Activated T-helper 1 cell treated with anti-CD3 and anti-CD28 coated beads, Interleukin-2, amount 50 U/mL, for 16 hours (primary cell): ENCODE measurements at places on chromosomes 11 and 22.

DNA sequence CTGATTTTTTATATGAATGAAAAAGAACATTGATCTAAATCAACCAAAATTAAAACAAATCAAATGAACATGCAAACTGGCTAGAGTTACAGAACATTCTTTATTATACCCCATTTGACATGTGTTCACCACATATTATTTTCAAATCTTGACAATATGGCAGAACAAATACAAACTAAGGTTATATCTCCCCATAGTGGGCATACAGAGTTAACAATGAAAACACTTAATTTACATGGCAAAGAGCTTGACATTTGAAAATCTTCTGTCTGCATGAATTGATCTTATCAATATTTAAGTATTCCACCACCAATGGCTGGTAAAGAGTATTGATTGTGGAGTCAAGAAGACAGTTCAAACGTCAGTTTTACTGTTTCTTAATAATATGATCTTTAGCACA, 197.9 kb upstream of the ANO3 start:
- no peak for DNase-seq

DNA sequence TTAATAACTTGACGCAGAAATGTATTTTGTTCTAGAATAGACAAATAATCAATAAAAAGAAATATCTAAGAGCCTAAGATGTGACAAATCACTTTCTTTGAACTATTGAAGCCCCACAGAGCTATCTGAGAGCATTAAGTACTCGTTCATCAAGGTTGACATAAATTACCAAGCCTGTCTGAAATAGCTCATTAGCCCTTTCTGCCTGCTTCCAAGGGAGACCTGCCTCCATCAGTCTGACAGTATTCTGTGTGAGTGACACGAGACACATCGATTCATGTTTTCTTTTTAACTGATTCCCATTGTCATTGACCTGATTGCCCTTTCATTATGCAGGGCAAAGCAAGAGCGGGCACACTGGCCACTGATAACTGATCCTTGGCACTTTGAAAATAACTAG, 347.5 kb downstream of the KCNA4 start:
- DNase-seq: no peak

DNA sequence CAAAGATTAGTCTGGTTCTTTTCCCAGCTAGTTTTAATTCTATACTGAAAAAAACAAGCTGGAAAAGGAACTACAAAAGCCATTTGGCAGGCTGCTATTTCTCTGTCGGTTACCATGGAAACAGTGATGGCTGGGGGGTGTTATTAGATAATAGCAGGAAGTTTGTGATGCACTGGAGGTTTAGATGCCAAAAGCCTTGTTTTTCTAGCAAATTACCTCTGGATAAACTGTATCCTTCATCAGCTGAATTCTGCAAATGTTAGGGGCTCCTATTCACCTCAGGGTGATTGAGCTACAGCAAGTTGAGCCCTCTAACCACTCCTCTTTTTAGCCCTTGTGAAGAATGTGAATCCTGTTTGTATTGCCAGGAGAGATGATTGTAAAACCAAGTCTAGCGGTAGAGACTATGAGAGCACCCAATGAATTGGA, 25.2 kb downstream of the ALKBH3 start:
- DNase-seq: no peak

DNA sequence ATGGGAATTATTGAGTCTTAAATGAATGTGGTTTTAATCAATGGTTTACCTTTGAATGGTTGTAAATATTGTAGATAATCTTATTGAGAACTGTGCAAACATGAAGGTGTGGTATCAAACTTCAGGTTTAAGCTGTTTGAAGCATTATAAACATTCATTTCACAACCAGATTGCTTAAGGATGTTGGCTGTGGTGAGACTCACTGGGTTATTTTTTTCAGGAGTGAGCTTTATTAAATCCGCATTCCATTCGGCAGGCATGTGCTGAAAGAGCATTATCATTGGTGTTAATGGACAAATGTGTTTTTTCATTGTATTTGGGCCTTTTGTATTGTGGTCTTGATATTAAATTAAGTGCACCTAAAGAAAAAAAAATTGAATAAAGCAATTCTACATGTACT, 9.7 kb downstream of the MMP3 start:
- no peak for DNase-seq

DNA sequence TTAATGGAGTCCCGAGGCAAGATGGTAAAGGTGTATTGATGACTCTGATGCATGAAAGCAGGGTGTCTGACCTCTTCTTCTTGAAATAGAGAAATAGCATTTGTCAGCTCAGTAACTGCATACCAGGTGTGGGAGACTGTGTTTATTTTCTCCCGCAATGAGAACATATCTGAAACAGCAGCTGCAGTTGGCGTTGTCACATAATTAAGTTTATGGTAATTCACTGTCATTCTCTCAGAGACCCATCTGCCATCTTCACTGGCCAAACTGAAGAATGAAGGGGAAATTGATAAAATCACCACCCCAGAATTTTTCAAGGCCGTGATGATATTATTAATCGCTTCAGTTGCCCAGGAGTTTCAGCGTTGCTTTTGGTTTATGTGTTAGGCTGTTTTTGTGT, 20.1 kb upstream of the MCHR1 start:
- no peak for DNase-seq

- no peak for DNase-seq
Observed at GRCh38 chr22:27686534-27686933, 115.0 kb downstream of the MN1 start.

DNA sequence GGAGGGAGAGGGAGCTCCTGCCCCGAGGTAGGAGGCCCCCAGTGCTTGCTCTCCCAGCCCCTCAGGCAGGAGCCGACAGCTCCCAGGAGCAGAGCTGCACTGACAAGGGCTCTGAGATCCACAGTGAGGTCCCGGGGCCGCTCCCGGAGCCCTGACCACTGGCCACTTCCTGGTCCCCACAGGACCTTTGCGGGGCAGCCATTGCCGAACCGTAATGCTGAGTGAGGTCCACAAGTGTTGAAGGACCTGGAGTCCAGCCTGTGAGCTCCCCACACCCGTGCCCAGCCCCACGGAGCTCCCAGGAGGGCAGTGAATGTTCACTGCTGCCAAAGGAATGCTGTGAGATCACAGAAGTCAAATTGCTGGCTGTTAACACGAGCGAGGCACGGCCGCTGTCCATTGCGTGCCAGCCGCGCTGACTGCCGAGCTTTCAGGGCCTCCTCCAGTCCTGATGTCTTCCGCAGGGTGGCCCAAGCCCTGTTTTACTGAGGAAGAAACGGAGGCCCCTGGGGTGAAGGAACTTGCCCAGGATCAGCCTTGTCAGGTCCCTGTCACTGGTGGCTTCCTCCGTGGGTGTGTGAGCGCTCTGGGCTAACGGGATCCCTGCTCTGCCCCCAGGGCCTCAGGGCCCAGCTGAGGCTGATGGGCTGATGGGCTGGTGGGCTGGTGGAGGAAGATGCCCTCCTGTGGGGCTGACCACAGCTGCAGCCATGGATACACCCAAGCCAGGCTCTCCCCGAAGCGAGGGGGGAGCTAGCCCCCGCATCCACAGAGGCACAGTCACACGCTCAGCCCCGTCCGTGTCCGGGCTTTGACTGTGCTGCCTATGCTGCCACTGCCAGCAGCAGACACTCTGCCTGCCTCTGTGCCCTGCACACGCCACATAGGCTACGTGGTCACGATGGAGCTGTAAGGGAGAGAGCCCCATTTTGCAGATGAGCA, 70.8 kb downstream of the WNT7B start:
- DNase-seq: no peak

DNA sequence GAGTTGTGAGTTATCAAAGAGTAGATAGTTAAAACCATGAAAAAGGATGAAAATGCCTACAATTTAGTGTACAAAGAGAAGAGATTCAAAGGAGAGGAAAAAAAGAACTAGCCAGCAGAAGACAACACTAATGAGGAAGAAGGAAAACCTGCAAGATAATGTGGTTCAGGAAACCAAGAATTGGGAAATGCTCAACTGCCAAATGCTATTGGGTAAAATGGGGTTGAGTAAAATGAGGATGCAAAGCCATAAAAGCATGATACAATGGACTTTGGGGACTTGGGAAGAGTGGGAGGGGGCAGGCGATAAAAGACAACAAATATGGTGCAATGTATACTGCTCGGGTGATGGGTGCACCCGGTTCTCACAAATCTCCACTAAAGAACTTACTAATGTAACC, 7.6 kb upstream of the OR52K2 start:
- DNase-seq: no peak

GRCh38 chr11:61152816-61153592, 8.2 kb downstream of the VPS37C start:
- no peak for DNase-seq

GRCh38 chr11:1509626-1510255, 23.2 kb upstream of the MOB2 start:
- DNase-seq: no peak

DNA sequence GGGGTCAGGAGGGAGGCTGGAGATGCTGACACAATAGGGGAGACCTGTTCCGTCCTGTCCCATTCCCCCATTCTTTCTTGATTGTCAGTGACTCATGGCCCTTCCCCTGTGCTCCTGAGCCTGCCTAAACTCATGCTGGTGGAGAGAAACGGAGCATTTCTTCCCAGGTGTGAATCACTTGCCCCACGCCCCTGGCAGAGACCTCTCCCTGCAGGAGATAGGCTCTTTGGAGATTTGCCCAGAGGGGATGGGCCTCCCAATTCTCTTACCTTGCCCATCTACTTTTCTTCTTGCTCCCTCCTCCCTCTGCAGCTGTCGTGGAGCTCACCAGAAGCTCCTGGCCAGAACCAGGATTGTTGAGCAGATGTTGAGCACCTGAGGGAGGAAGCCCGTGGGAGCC, 121.9 kb upstream of the OR9Q1 start:
- no peak for DNase-seq

DNA sequence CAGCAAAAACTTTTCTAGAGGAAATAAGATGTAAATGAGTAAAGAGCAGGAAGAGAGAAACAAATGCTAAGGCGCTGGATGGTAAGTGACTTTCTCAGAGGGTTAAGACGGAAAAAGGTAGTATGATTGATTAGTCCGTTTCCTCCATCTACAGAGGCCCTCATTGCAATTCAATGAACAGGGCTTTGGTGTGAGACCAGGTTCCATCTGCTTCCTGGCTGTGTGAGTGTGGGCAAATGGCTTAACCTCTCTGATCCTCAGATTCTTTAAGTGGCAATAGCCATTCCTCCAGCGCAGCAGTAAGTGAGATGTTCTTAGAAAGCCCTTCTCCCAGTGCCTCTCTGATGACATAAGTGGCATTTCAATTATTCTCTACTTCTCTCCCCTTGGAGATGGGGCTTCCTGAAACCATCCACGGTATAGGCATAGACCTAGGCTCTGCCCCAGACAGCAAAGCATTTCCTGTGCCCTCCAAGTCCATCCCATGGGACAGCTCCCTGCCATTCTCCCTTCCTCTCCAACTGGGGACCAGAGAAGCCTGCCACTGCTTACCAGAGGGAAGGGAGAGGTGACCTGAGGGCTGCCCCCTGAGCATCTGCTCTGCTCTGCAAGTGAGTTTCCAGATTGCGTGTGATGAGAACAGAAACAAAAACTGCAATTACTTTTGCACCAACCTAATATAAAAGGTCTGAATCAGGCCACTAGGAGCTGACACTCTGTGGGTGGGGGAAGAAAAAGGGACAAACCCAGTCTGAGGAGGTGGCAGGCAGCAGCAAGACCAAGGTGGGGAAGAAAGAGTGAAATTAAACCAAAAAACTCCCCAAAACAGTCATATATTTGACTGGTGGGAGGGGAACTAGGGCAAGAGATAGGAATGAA, 12.7 kb upstream of the CD44 start:
- no peak for DNase-seq

DNA sequence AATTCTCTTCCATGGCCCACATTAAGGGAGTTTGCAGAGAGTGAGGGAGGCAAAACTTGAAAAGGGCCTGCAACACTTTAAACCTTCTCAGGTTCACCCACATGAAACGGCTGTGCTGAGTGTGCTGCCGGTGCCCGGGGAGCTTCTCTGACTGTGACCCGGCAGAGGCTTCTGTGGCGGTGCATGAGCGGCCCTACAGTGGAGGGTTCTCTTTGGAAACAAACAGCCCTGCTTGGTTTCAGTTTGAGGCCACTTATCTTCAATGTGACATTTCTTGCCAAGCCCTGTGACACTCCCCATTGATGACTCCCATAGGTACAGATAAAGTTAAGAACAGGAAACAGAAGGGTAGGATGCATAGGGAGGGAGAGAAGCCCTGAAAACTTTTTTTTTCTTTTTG, 31.8 kb downstream of the FAM118A start:
- DNase-seq: peak; percentile 19

DNA sequence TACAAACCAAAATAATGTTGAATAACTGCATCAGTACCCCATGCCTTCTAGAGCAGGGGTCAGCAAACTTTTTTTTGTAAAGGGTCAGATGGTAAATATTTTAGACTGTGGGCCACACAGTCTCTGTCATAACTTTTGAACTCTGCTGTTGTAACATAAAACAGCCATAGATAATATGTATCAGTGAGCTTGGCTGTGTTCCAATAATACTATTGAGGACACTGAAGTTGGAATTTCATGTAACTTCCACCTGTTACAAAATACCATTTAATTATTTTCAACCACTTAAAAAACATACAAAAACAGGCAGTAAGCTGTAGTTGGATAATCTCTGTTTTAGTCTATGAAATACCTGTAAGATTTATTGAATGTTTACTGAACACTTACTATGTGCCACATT, 55.2 kb downstream of the PICALM start:
- DNase-seq: no peak

GRCh38 chr11:27280140-27280539, 82.9 kb downstream of the CCDC34 start:
- no peak for DNase-seq
